ENCODE measurements at places on chromosomes 16 and 17. TPM values are rescaled to one million over a fixed set of nuclear protein-coding genes. Genes with fewer than 3 reads are reported as not detected.

GRCh38 chr17:9298776-9299295 is 276.8 kb downstream of the STX8 start:
- no peak for DNase-seq

DNA sequence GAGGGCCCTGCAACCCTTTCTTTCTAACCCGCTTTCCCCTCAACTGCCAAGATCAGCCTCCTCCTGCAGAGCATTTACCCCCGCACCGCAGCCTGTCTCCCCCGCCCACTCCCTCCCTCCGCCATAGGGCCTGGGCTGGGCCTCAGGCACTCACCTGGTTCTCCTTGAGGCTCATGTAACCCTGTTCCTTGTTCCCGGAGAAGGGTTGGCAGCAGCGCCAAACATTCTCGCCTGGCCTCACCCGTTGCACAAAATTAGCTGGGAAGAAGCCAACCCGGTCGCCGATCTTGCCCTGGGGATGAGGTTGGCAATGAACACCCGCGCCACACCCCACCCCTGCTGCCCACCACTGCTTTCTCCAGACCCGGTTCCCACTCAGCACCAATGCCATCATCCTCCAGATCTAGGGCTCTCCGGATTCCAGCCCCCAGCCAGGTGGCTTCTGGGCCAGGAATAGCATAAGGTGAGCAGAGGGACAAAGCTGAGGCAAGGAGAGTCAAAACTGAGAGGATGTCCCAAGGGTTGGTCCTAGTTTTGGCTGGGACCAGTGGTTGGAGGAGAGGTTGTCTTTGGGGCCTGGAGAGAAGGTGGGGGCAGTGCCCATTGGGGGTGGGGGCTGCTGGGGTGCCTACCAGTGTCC is 12.8 kb downstream of the STAC2 start:
- DNase-seq = no peak

The KRT31 gene
- not detected for total RNA-seq

DNA sequence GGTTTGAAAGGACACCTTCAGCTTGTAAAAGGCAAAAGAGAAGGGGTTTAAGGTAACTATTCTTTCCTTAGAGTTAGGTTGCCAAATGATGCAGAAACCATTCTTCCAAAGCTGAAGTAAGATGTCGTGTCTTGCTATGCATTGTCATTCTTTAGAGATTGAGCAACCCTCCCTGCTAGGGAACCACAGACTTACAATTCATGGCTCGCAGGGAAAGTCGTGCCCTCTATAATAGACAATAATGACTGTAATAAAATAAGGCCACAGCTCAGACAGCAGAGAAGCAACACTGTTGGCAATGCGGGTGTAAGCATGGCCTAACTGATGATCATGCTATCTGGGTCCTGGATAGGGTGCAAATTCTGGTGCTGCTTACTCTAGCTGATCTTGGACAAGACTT is 129.6 kb upstream of the CDH13 start:
- DNase-seq = no peak

GRCh38 chr17:34822007-34822739 is 139.1 kb downstream of the CCT6B start:
- DNase-seq = no peak

- DNase-seq = no peak
Measured at GRCh38 chr17:74852237-74853047, 7.2 kb downstream of the GRIN2C start.

The DHX58 gene
- 9.7 TPM for total RNA-seq

The CCDC200 gene
- total RNA-seq = not detected

The MYCBPAP gene
- total RNA-seq = 2.2 TPM

DNA sequence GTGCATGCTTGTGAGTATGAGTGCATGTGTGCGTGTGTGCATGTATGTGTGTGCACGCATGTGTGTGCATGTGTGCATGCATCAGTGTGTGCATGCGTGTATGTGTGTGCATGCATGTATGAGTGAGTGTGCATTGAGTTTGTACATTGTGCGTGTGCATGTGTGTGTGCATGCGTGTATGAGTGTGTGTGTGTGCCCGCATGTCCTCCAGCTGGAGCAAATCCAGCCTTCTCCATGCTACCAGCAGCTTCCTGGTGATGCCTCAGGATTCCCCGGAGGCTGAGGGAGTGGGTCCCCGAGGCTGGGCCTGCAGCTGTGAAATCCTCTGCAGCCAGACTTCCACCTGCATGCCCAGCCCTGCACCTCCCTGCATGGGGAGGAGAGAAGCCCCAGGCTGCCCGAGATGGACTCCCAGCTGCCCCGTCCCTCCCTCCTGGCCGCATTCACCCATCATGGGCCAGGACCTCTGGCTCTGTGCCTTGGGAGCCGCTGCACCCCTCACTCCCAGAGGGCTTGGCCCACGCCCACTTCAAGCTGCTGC is 9.3 kb downstream of the TPSD1 start:
- DNase-seq = no peak

DNA sequence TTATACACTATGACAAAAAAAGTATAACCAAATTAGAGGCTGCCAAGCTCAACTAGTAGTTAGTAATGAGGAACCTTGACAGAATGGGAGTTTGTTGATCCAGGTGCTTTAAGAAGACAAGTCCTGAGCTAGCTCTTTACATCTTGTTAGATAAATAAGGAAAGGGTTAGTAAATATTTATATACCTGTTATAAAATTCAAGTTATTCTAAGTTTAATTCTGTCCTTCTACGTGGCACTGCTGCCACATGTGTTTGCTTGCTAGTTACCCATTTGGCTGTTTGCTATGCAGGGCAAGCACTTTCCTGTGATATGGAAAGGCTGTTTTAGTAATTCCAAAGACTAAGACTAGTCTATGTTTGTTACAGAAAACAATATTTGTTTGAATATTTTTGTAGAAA is 180.5 kb downstream of the MYO1D start:
- no peak for DNase-seq

The CDRT4 gene
- 2.8 TPM for total RNA-seq

The COX6A2 gene
- not detected for total RNA-seq

GRCh38 chr16:526181-527014 is 1.1 kb upstream of the CAPN15 start:
- no peak for DNase-seq

- no peak for DNase-seq
Measured at GRCh38 chr16:4240624-4241023, 1.3 kb downstream of the SRL start.

DNA sequence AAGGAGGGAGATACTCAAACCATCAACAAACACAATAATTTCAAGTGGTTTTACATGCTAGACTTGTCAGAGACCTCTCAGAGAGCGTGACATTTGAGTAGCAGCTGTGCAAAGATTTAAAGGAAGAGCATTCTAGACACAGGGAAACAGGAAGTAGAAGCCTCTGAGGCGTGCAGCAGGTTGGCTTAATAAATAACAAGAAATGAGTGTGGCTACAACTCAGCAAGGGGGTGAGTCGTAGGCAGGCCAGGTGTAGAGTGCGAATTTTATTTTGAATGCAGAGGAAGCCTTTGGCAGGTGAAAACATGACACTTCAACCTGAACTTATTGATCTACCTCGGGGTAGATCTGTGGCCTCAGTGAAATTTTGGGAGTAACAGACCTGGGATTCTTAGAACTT is 73.2 kb upstream of the MRTFB start:
- DNase-seq = no peak

- no peak for DNase-seq
Measured at GRCh38 chr16:4803898-4804762, 1.7 kb upstream of the ROGDI start.

DNA sequence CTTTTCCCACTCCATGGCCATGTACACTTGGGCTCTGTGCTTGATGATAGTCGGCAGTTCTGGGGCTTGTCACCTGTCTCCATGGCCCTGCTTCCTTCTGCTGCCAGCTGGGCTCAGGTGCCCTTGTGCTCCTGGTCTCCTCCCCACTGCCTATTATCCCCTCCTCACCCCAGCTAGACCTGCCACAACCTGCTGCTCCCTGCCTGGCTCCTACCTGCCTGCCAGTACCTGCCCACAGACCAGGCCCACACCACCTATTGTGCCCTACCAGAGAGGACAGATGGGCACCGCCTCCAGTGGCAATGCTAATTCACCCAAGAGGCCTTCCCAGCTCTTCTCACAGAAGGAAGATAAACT is 538 bp upstream of the RAPGEFL1 start:
- no peak for DNase-seq

GRCh38 chr17:10091046-10091445 is 107.4 kb downstream of the GAS7 start:
- DNase-seq = no peak

- no peak for DNase-seq
Measured at GRCh38 chr16:75660726-75661302, 13.2 kb downstream of the TERF2IP start.

- no peak for DNase-seq
Measured at GRCh38 chr16:73057291-73058210, 9.6 kb upstream of the ZFHX3 start.

The PNPO gene
- total RNA-seq = 20.1 TPM

- no peak for DNase-seq
Measured at GRCh38 chr16:72241008-72241407, 69.1 kb upstream of the PMFBP1 start.

- no peak for DNase-seq
Measured at GRCh38 chr16:15894571-15895374, 6.4 kb upstream of the CEP20 start.

DNA sequence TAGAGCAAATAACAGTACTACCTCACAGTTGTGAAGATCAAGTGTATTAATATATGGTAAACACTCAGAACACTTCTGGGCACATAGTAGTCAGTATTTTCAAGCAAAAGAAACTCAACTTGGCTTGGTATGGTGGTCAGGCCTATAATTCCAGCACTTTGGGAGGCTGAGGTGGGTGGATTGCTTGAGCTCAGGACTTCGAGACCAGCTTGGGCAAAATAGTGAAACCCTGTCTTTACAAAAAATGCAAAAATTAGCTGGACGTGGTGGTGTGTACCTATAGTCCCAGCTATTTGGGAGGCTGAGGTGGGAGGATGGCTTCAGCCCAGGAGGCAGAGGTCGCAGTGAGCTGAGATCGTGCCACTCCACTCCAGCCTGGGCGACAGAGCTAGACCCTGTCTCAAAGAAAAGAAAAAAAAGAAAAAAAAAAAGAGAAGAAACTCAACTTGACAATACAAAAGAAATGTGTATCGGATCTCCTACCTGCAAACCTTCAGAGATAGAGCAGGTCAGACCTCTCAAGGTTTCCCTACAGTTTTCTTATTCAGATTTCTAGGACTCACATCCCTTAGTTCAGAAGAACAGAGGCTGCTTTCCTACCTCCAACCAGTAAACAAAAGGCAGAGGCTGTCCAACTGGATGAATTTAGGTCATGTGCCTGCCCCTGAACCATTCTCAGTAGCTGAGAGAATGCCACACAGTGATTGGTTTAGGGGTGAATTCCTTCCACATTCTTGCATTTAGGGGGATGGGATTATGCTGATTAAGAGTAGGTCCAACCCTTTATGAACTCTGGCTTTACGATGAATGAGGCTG is 1.7 kb upstream of the KPNA2 start:
- no peak for DNase-seq
